ENCODE measurements at places on chromosomes 12 and 14.

GRCh38 chr12:41624571-41624970 is 436.5 kb downstream of the PDZRN4 start:
- H3K4me1 ChIP-seq, result no peaks in the 10 kb centered on the region
- no peak overlapping the region for H3K27ac ChIP-seq
- H3K36me3 ChIP-seq, result no peaks in the 10 kb centered on the region
- no peak for DNase-seq
- H3K27me3 ChIP-seq, result no peaks in the 10 kb centered on the region

DNA sequence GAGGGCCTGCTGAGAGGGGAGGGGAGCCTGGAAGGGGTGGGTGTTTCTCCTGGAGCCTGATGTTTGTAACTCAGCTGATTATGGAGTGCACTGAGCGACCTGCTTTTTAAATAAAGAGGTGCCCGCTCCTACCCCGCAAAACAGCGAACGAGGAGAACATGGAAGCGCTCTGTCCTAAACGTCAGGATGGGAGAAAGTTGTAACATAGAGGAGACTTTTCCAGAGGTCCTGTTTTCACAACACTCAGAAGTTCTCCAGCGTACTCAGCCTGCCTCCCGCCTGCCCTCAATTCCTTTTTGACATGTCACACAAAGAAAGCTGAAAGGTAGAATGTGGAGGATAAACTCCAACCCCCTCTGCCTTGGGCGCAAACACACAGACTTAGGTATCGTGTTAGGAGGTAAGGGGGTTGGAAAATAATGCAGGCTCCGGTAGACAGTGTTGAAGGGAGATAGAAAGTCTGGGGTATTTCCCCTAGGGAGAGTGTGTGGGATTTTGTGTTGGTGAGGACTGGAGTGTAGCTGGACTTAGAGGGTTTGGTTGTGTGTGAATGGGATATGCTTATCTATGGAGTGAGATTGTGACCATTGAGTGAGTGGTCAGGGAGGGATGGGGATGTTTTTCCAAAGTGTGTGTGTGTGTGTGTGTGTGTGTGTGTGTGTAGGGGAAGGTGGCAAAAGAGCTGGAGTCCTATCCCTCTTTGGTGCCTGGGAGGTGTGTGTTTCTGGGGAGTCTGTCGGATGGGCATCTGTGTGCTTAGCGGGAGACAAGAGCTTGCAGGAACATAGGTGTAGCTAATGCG is 2.1 kb downstream of the NTF3 start:
- peak overlapping the region; percentile 73 for H3K27ac ChIP-seq
- H3K4me3 ChIP-seq, result peak overlapping the region; percentile 56
- peaks cover 67% of the 10 kb centered on the region for H3K4me1 ChIP-seq
- H3K27me3 ChIP-seq, result no peaks in the 10 kb centered on the region
- peak; percentile 84 for DNase-seq

GRCh38 chr14:101478096-101478495 is 83.2 kb upstream of the DIO3 start:
- peaks cover 60% of the 10 kb centered on the region for H3K4me1 ChIP-seq
- H3K27ac ChIP-seq, result peak overlapping the region; percentile 91
- no peak for DNase-seq
- H3K4me3 ChIP-seq, result no peak overlapping the region
- H3K27me3 ChIP-seq, result no peaks in the 10 kb centered on the region
- no peaks in the 10 kb centered on the region for H3K36me3 ChIP-seq

- no peaks in the 10 kb centered on the region for H3K27me3 ChIP-seq
- no peak overlapping the region for H3K4me3 ChIP-seq
- H3K27ac ChIP-seq, result no peak overlapping the region
- H3K36me3 ChIP-seq, result peaks cover 25% of the 10 kb centered on the region
- no peaks in the 10 kb centered on the region for H3K4me1 ChIP-seq
- no peak for DNase-seq
Measured at GRCh38 chr14:60294411-60295069, 45.5 kb downstream of the PPM1A start.

- no peaks in the 10 kb centered on the region for H3K36me3 ChIP-seq
- no peak overlapping the region for H3K27ac ChIP-seq
- H3K4me3 ChIP-seq, result no peak overlapping the region
- no peak for DNase-seq
- H3K4me1 ChIP-seq, result no peaks in the 10 kb centered on the region
Measured at GRCh38 chr12:67925552-67925951, 63.7 kb upstream of the IFNG-AS1 start.

DNA sequence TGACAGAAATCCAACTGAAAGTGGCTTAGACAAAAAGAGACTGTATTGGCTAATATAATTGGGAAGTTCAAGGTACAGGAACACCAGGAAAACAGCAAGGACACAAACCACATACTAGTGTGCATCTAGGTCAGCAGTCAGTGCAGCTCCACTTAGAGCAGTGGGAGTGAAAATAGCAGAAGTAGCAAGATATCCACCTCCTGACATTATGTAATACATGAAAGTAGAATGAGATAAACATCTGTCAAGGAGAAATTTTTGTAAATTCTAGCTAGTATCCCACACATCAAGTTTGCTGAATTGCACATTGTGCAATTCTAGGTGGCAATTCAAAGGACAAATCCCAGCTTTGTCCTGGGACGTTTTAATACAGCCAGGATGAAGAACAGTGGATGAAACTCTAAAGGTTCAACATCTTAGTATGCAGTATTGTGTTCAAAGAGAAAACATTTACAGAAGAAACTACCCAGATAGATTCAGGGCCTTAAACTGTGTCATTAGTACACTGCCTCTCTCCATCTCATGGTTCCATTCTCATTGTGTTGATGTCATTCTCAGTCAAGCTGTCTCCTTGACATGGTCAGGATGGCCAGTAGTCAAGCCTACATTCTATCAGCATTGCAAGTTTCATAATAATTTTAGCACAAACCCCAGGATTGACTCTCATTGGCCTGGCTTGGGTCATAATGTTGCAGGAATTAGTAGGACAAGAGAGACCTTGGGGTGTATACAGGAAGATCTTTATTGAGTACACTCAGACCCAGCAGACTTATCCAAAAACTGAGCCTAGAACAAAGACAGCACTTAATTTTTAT is 56.8 kb downstream of the SDR9C7 start:
- H3K36me3 ChIP-seq, result no peaks in the 10 kb centered on the region
- no peaks in the 10 kb centered on the region for H3K4me1 ChIP-seq

GRCh38 chr14:68784226-68784910 is 8.5 kb downstream of the ZFP36L1 start:
- peaks cover 76% of the 10 kb centered on the region for H3K4me1 ChIP-seq
- no peaks in the 10 kb centered on the region for H3K36me3 ChIP-seq
- H3K4me3 ChIP-seq, result no peak overlapping the region
- no peaks in the 10 kb centered on the region for H3K27me3 ChIP-seq
- peak; percentile 87 for DNase-seq
- H3K27ac ChIP-seq, result peak overlapping the region; percentile 85

- H3K4me3 ChIP-seq, result no peak overlapping the region
- no peaks in the 10 kb centered on the region for H3K36me3 ChIP-seq
- no peak overlapping the region for H3K27ac ChIP-seq
- no peaks in the 10 kb centered on the region for H3K27me3 ChIP-seq
- H3K4me1 ChIP-seq, result no peaks in the 10 kb centered on the region
Measured at GRCh38 chr12:100360450-100360849, 3.6 kb downstream of the SLC17A8 start.

DNA sequence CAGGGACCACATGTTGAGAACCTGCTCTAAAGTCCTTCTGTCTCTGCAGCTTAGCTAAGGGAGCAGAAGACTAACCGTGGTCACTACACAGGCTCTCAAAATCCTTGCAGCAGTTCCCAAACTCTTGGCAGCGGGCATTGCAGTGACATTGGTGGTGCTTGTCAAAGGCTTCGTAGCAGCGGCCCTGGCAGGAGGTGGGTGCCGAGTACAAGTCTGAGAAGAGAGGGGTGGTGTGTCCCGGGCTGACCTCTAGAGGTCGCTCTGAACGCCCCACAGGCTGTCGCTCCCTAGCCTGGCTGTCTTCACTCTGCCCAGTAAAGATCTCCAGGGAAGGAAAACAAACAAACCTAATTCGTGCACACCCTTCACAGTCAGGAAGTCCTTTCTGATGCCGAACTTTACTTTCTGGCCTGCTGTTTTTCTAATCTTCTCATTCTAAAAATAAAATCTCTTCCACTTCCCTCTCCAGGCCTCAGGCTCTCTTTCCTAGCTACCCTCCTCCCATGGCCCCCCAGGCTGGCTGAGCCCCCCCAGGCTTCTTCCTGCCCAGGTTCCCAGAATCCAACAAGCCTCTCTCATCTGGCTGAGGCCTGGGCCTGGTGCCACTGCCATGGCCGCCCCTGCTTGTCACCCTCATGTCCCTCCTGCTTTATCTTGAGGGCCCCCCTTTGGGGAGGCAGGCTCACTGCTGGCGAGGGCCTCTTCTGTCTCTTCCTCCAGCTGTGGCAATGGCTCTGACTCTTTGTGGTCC is 7.7 kb downstream of the ENDOU start:
- H3K27ac ChIP-seq, result peak overlapping the region; percentile 86
- H3K36me3 ChIP-seq, result no peaks in the 10 kb centered on the region
- H3K4me3 ChIP-seq, result no peak overlapping the region
- peak; percentile 95 for DNase-seq
